ENCODE measurements at places on chromosomes 1 and 21.

- no peak for DNase-seq
Measured at GRCh38 chr1:228794173-228794572, 58.9 kb downstream of the RHOU start.

- DNase-seq = no peak
Measured at GRCh38 chr1:230047114-230047865, 19.7 kb upstream of the GALNT2 start.

GRCh38 chr1:23168079-23168444 is 594 bp downstream of the LUZP1 start:
- DNase-seq = peak; percentile 65

- no peak for DNase-seq
Measured at GRCh38 chr21:39048574-39048973, 134.7 kb downstream of the PSMG1 start.

DNA sequence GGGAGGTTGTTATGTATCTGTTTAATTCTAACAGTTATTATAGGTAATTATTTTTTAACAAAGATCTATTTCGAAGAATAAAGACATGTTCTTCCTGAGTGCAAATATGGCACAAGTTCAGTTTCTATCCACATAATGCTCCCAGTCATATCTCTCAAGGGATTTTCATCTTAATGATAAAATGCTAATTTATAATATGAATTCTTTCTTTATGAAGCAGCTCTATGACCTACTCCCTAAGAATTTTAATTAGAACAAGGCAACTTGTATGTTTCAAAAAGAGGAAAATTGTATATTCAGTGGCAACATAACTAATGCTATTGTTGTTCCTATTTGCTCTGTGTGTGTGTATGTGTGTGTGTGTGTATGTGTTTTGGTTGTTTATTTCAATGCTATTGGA is 1222.1 kb upstream of the NCAM2 start:
- no peak for DNase-seq

DNA sequence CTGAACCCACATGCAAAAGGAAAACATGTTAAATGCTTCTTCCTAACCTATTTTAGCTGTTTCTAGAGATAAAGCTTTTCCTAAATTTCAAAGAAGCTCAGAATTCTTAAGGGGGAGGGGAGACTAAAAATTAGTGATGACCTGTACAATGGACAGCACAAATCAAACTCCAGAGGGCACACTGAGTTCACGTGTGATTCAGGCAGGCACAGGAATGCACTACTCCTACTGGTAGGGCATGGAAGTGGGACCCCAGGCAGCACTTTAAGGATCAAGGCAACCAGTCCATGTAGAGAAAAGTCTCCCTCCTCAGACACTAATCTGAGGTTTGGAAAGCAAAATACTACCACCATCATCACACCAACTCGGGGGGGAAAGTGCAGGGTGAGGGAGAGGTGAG is 31.3 kb upstream of the CLCA4 start:
- DNase-seq = no peak
